A172 (cell line): ENCODE measurements at places on chromosomes 12 and 14. TPM values are rescaled to one million over a fixed set of nuclear protein-coding genes. Genes with fewer than 3 reads are reported as not detected.

The RNASE7 gene
- total RNA-seq: not detected in 2 replicates

DNA sequence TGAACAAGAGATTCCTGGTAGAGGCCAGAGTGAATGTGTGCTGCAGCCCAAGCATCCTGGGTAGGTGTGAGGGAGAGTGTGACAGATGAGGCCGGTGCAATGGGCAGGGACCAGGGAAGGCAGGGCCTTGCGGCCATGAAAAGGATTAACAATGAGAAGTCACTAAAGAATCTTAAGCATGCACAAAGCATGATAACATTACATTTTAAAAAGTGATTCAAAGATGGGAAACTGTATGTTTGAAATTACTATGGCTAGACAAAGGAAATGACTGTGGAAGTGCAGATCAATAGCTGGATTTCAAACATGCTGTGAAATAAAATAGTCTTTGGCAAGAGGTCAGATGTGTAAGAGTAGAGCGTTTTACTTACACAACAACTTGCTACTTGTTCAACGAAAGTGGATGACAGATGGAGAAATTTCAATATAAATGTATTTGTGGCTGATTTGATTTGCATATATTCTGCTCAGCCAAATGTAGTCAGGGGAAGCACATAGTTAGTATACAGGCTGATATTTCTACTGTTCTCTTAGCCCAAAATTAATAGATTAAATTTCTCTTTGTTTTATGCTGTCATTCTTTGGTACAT is 175.5 kb downstream of the CCDC59 start:
- DNase-seq: peak; percentile 36

GRCh38 chr12:19185262-19185929 is 55.9 kb downstream of the PLEKHA5 start:
- no peak for DNase-seq

DNA sequence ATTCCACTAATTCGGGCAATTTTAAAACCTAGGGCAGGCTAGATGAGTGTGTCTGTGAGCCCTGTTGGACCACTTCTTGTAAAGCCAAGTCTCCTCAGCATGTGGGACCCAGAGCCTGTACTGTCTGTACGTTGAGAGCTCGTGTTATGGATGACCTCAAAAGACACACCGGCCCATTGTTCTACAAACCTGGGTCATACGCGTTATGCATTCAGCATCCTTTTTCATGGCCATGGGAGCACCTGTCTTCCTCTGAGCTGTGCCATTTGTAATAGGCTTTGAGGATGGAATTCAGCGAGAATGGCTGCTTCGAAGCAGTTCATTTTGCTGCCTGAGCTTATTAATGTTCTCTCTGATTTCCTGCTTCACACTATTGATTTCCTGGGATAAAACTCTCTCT is 15.0 kb downstream of the WSCD2 start:
- no peak for DNase-seq

The RAD9B gene
- total RNA-seq: 0.89 and 2.1 TPM in 2 replicates

DNA sequence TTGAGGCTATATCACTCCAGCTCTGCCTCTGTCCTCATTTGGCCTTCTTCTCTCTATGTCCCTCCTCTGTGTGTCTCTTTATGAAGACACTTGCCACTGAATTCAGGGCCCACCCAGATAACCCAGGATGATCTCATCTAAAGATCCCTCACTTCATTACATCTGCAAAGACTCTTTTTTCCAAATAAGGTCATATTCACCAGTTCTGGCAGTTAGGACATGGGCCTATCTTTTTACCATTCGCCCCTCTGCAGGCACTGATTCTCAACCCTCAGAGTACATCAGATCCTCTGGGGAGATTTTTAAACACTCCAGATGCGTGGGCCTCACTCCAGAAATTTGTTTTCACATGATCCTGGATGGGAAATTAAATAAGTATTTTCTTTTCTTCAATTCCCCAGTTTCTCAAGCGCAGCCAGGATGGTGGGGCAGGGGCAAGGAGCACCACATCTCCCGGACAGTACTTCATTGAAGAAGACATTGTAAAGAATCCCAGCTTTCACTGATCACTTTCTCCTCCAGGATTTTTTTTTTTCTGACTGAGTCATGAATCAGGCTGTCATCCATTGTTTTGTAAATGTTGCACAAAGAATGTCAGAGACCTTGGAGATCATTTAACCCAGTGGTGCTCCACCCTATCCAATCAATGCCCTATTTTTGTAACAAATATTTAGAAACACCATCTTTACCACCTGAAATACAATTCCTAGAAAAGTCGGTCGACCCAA is 27.4 kb downstream of the CRACR2A start:
- no peak for DNase-seq

GRCh38 chr12:105705765-105706164 is 375.3 kb downstream of the C12orf75 start:
- DNase-seq: peak; percentile 39

GRCh38 chr14:78746086-78746595 is 576.0 kb downstream of the NRXN3 start:
- DNase-seq: no peak

The GPRC5D gene
- total RNA-seq: not detected in 2 replicates

The GALNT9 gene
- total RNA-seq: 2.4 and 11.5 TPM in 2 replicates

- DNase-seq: no peak
Measured at GRCh38 chr12:125852679-125853078, 787.4 kb downstream of the AACS start.

The PEBP1 gene
- 325 and 341 TPM in 2 replicates for total RNA-seq

- no peak for DNase-seq
Measured at GRCh38 chr14:85461432-85462133, 68.4 kb upstream of the FLRT2 start.

- no peak for DNase-seq
Measured at GRCh38 chr12:110361216-110361615, 42.3 kb downstream of the ANAPC7 start.

- no peak for DNase-seq
Measured at GRCh38 chr14:93741556-93742230, 46.6 kb downstream of the PRIMA1 start.

The ST8SIA1 gene
- total RNA-seq: 0.34 TPM in 1 of 2 replicates, not detected in the other

The TEX22 gene
- total RNA-seq: 0.17 TPM in 1 of 2 replicates, not detected in the other
